NCI-H526 treated with DMSO at 0.1 percent for 48 hours (cell line): ENCODE measurements at places on chromosomes 2 and 18.

DNA sequence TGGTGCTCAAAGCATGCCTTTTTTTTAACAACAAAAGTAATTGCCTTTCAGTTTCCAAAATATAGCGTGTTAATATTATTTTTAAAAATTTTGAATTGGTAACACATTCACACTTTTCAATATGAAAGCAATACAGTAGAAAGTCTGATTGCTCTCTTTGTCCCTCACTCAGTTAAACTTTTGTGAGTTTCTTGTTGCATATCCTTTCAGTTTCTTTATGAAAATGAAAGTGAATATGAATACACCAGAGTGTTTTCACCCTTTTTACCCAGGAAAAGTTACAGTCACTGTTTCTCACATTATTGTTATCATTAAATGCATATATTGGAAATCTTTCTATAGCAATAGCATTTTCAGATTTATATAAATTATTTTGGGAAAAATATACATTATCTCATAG lies 377.4 kb upstream of the CRIM1 start:
- no peak for DNase-seq

DNA sequence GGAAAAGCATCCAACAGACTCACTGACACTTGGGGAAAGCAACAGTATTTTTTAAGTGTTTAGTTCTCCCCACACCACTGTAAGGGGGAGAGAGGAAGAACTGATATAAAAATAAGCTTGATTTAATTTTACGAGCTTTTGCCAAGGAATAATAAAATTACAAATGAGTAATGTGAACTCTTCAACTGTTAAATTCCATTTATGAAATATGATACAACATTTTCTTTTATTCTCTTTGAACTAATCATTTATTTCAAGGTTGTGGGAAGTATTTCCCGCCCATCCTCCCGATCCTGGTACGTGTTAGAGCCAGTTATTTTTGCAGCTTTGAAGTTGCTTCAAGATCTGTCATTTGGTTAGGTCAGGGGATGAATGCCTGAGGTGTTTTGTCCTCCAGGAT lies 35.2 kb downstream of the WDPCP start:
- DNase-seq: no peak

DNA sequence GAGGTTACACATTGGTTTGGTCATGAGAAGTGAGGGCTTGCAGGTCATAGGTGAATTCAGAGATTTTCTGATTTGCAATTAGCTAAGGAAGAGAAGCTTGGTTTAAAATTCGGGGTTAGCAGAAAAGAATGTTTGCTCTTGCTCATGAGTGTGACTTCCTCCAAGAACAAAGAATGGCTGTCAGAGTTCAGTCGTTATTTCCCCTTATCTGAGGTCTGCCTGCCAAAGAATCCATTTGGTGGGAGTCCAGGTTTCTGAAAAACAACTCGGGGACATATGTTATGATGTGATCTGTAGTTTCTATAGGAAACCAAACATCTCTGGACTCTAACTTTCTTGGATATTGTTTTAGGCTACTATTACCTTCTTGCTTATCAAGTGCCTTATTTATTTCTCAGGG lies 3.2 kb upstream of the UGT1A6 start:
- no peak for DNase-seq

DNA sequence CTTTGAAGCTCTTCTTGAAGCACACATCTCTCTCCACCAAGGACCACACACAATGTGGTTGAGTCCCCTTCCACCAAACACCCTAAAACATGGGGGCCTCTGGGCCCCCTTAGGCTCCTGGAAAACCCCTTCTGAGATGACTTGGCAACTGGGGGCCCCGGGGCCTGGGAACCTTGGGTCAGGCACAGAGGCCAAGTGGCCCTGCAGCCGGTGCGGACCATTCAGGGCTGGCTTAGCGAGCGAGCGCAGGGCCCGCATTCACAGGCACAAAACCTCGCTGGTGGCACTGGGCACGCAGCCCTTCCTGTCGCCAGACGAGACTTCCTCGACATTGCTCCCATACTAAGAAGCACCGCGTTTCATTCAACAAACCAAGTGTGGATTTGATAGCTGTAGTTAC lies 111.2 kb upstream of the ID2 start:
- DNase-seq: no peak

GRCh38 chr18:40124107-40124506 lies 1830.9 kb upstream of the PIK3C3 start:
- no peak for DNase-seq

GRCh38 chr2:55111570-55112228 lies 61.4 kb upstream of the RTN4 start:
- DNase-seq: peak; percentile 72

- DNase-seq: peak; percentile 4
These were observed 71.4 kb upstream of the LDLRAD4 start for GRCh38 chr18:13147130-13147529.

DNA sequence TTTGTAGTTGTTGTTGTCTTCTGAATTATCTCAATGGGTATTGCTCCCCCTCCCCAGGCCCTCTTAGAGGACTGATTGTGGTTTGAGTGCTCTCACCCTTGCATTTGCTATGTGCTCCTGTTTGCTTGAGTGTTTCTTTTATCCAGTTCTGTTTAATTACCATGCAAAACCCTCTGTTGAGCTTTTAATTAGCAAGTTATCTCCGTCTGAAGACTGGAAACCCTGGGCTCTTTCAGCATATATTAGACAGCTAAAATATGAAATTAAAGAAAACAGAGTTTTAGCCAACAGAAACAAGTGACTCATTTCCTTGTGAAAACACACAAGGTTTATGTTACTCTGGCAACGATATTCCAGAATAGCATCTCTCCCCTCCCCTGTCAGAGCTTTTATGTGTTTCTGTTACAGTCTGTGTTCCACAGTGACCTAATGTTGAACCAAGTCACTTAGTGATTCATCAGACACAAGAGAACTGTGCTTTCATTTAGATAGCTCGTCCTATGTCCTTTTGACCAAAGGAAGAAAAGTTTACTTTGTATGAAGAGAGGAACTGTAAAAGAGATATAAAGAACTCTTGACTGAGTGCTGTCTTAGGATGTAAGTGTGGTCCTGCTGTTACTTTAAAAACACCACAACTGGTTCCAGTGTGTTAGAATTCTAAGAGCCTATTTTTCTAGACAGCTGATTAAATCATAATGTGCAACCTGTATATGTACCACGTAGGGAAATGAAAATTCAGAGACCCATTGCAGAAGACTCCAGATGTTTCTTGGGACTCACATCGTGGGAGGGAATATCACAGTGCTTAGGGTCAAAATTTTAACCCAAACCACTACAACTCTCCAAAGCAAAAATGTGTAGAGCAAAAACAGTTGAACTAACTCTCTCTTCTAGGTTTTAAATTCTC lies 172.8 kb upstream of the RBMS1 start:
- DNase-seq: no peak
